GF-D8 (cell line): ENCODE measurements at places on chromosomes 13 and 19.

GRCh38 chr13:32009362-32009761 is 22.2 kb upstream of the FRY start:
- DNase-seq, result no peak

- DNase-seq, result no peak
These were observed 377 bp downstream of the ZNF793 start for GRCh38 chr19:37507167-37507464.

- DNase-seq, result no peak
These were observed 38.8 kb downstream of the DHRS12 start for GRCh38 chr13:51765142-51765515.

DNA sequence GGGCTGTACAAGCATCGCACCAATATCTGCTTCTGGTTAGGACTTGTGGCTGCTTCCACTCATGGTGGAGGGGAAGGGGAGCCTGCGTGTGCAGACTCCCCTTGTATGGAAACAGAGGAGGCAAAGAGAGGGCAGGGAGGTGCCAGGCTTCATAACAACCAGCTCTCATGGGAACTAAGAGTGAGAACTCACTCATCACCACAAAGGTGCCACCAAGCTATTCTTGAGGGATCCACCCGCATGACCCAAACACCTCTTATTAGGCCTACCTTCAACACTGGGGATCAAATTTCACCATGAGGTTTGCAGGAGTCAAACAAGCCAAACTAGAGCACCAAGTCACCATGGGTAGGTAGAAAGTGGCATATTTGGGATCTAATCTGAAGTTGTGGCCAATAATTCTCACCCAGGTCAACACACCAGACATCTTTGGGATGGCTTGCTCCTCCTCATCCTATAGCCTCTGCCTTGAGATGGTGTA is 46.4 kb downstream of the RUBCNL start:
- DNase-seq, result no peak

DNA sequence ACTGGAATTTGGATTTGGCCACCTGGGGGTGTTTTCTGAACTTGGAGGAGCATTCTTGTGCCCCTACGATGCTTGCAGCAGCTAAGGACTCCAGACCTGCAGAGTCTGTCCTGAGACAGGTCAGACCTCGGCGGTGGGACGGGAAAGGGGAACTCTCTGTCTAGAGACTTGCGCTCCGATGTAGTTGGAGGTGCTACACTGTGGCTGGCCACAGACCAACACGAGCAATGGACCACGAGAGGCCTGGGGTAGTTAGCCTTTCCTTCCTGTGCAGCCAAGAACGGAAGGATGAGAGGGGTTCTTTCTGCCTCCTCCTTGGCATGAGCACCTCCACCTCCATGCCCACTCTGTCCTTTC is 5.9 kb upstream of the GRAMD1A start:
- no peak for DNase-seq

- DNase-seq, result no peak
These were observed 75.0 kb downstream of the TEX26 start for GRCh38 chr13:31007417-31007816.

DNA sequence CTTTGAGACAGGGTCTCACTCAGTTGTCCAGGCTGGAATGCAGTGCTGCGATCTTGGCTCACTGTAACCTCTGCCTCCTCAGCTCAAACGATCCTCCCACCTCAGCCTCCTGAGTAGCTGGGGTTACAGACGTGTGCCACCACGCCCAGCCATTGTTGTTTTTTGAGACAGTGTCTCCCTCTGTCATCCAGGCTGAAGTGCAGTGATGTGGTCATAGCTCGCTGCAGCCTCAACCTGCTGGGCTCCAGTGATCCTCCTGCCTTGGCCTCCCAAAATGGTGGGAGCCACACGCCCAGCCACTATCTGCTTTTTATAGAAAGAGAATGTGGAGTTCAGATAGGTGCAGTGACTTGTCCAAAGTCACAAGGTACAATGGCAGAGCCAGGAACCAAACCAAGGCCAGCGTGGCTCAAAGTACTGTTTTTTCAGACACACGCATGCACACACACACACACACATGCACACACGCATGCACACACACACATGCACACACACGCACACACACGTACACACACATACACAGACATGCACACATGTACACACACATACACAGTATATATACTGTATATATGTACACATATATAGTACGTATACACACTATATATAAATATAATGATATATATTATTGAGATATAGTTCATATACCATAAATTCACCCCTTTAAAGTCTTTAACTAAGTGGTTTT is 6.6 kb downstream of the GADD45B start:
- no peak for DNase-seq

DNA sequence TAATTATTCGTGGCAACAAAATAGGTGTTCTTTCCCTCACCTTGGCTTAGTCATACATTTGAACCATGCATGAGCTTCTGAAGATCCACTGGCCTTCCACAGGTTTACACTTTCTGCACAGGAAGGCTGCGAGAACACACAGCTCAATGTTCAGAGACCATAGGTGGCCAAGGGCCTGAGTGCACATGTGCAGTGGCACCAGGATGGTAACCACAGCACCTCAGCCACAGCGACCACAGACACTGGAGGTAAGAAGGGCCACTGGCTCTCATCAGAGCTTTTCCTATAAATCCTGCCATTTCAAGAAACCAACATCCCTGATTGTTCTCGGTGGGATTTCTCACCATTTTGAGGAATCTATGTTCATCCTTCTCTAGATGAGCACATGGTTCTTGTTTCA is 1.6 kb downstream of the DCLK1 start:
- no peak for DNase-seq

DNA sequence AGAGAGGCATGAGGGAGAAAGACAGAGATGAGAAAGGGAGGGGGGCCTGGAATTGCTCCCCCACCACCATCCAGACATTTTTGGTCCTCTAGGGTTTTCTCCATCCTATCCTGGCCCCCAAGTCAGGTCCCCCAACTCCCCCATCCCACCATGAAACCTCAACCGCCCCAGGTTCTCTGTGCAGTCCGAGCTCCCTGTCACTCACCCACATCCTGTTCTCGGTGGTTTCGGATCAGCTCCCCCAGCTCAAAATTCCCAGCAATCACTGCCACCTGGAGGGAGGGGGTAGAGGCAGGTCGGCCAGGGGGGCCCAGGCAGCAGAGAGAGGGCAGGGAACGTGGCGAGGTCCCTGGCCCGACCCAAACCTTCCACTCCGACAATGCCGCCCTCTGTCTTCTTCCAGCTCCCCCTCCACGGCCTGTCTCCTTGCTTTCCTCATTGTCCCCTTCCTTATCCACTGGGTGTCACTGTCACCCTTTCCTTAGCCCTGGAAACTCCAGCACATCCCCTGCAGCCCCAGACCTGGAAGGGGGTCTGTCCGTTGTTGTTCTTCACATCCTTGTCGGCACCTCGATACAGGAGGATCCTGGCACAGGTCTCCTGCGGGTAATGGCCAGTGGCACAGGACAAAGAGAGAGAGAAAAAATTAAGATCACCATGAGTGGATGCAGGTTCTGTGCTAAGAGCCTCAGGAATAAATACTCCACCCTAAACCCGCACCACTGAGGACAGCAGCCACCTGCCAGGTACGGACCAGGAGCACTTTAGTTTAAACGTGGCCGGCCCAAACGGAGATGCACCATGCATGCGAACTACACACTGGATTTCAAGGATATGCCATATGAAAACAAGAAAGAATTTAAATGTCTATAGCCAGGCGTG is 15.4 kb downstream of the SHANK1 start:
- no peak for DNase-seq

GRCh38 chr13:97366172-97366688 is 67.7 kb upstream of the RAP2A start:
- no peak for DNase-seq

DNA sequence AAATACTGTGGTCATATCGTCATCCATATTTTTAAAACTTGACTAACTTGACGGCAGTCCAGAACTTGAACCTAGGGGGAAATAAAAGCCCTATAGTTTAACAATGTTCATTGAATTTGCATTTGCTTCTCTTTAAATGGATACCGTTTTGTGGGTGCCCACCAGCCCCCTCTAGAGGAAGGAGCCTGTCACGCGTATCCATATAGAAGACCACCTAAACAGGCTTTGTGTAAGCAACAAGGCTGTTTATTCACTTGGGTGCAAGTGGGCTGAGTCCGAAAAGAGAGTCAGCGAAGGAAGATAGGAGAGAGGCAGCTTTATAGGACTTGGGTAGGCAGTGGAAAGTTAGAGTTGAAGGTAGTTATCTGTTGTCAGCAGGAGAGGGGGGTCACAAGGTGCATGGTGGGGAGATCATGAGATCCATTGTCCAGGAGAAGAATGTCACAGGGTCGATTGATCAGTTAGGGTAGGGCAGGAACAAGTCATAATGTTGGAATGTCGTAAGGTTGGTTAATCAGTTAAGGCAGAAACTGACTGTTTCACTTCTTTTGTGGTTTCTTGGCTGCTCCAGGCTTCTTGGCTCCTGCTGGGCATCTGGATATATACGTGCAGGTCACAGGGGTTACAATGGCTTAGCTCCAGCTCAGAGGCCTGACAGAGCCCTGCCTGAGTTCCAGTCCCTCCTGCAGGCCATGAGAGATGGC is 42.5 kb upstream of the ANKRD10 start:
- no peak for DNase-seq

DNA sequence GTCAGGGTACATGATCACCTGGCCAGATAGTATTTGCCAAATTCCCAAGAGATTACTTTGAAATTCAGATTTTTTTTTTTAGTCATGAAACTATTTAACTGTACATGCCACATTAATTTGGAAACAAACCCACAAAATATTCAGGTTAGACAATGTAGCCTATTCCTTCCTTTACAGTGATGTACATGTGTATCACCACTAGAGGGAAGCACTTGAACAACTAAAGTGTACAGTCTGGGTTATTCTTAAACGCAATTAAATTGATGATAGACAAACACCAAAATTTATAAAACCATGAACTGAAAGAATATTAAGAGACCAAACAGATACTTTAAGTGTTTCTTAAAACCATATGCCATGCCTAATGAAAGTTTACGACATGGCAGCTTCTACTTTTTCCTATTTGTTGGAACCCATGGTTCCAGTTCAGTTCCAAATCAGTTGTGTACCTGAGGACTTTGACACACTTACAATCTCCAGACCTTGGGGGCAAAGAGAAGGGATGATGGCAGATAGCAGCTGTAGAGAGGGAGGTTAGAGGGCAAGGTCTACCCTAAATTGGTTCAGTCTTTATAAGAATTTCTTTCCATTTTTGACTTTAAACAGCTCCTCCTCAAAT is 52.8 kb downstream of the TNFSF13B start:
- peak; percentile 22 for DNase-seq

- DNase-seq, result no peak
These were observed 4.6 kb downstream of the DAPK3 start for GRCh38 chr19:3966051-3967017.

- DNase-seq, result no peak
These were observed 786.4 kb upstream of the SLITRK1 start for GRCh38 chr13:84668637-84669036.

GRCh38 chr19:18339723-18340122 is 675 bp upstream of the PGPEP1 start:
- DNase-seq, result peak; percentile 40

DNA sequence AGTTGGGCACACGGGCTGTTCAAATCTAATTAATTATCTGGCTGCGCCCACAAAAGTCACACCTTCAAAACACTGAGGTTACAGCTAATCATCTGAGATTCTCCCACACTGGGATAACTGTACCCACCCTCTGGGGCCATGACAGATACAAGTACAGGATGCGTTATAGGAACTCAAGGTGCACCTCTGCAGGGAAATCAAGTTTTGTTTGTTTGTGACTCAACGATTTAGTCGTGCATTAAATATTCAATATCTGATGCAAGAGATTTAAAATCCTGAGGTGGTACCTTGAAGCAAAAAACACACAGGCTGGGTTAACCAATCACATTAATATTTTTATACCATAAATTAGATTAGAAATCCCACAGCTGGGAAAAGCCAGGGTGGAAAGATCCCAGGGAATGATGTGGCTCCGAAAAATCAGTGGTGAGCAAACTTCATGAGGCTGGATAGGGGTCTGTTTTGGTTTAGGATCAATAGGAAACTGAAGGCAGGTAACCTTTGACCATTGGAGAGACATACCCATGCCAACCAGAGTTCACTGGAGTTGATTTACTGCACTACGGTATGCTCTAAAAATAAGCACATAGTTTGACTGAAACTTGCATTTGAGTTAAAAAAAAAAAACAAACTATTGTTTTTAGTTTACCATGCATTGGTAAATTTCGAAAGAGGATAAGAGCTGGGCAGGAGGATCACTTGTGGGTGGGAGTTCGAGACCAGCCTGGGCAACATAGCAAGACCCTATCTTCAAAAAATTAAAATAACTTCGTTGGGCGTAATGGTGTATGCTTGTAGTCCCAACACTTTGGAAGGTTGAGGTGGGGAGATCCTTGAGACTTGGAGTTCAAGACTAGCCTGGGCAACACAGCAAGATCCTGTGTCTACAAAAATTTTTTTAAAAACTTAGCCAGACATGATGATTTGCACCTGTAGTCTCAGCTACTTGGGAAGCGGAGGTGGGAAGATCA is 23.9 kb upstream of the CEBPG start:
- no peak for DNase-seq

DNA sequence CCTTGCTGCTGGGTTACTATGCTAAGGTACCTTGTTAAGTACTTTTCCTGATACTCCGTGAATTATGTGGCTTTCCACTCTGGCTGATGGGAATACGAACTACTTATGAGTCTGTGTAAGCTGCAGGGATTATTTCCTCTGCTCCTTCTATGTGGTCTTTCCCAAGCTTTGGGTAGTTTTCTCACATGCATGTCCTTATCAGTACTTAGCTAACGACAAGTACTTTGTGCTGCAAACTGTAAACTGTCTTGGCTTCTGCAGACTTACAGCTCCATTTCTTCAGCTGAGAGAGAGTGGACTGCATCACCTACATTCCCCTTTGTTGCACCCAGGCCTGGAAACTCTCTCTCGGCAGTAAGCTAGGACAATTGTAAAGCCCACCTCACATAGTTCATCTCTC is 76.6 kb downstream of the FGF9 start:
- DNase-seq, result no peak

- peak; percentile 90 for DNase-seq
These were observed 690 bp upstream of the B3GNT8 start for GRCh38 chr19:41427647-41428480.

GRCh38 chr13:92805766-92806165 is 420.8 kb upstream of the GPC6 start:
- DNase-seq, result no peak

DNA sequence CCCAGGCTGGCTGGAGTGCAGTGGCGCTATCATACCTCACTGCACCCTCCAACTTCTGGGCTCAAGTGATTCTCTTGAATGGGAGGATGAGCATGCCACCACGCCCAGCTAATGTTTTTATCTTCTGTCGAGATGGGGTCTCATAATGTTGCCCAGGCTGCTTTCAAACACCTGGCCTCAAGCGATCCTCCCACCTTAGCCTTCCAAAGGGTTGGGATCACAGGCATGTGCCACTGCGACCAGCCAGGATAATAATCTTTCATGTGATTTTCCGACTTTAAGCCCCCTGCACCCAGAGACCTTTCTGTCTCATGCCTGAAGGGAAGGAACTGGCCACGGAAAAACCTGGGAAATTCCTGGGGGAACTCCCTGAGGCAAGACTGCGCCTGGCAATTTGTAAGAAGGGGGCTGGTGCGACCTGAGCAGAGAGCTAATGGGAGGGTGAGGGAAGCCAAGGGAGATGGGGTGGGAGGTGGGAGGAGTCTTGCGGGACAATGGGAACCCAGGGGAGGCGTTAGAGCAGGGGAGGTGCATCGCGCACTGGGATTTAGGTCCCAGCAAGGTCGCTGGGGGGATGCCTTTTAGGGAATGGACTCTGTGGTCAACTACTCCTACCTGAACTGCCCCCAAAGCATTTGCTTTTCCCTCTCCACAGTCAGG is 1.2 kb upstream of the CCDC124 start:
- no peak for DNase-seq

GRCh38 chr13:73248711-73249580 is 190.1 kb downstream of the KLF5 start:
- DNase-seq, result no peak
